ENCODE measurements at places on chromosomes 3 and 15.

DNA sequence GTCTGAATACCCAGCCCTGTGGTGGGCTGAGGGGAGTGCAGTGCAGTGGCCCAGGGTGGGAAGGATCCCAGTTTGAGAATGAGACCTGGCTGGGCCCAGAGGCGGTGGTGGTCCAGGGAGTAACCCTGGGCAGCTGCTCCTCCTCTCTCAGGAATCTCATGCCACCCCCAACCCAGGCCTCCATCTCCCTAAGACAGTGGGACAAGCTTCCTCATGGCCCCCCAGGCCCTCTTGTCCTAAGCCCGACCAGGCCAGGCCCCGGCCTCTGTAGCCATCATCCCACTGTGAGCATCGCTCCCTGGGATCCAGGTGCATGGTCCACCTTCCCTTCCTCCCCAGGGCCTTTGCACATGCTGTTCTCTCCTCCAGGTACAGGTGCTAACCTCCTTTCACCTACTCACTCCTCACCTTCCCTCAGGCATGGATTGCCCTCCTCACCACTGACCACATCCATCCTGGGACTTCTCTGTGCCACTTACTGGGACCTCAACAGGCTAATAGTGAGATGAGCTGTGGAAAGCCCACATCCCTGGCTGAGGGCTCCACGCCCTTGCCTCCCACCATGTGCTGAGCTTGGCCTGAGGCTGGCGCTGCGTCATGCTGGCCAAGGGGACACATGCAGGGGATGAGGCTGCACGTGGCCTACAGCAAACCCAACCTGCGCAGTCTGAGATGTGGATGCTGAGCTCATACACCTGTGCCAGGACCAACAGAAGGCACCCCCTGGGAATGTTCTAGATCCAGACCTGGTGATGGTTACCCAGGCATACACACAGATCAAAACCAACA, 9.9 kb downstream of the CHDH start:
- no peak for DNase-seq

DNA sequence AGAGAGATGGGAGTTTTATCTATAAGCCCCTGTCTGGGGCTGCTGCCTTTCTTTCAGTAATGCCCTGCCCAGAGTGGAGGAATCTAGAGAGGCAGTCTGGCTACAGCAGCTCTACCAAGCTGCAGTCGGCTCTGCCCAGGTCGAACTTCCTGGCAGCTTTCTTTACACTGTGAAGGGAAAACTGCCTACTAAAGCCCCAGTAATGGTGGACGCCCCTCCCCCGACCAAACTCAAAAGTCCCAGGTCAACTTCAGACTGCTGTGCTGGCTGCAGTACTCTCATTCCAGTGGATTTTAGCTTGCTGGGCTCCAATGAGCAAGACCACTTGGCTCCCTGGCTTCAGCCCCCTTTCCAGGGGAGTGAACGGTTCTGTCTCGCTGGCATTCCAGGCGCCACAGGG, 65.9 kb upstream of the RARB start:
- DNase-seq, result no peak

DNA sequence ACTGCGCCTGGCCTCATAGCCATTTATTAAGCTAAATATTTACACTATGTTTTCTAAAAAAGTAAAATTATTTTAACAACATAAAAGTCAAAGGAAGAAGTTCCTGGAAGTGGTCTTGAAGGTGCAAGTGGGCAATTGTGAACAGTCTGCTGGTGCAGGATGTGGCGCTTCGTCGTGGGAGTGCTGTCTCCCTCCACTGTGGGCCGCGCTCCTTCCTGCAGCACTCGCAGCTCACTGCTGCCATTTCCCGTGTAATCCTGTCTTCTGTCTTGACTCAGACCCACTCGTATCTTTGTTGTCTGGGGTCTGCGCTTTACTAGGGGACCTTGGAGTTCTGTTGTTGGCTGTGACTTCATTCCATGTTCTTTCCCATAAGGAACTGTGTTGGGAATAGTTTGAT, 56.3 kb downstream of the APBA2 start:
- DNase-seq, result no peak

- no peak for DNase-seq
Measured at GRCh38 chr15:87626860-87627259, 629.7 kb downstream of the NTRK3 start.

- no peak for DNase-seq
Measured at GRCh38 chr3:168862466-168862865, 766.7 kb upstream of the GOLIM4 start.
